ENCODE measurements at places on chromosomes 2 and 18.

- no peak for DNase-seq
Observed at GRCh38 chr2:135984199-135985017, 1.0 kb downstream of the DARS1 start.

GRCh38 chr18:8667846-8668245 lies 37.5 kb upstream of the MTCL1 start:
- peak; percentile 72 for DNase-seq

DNA sequence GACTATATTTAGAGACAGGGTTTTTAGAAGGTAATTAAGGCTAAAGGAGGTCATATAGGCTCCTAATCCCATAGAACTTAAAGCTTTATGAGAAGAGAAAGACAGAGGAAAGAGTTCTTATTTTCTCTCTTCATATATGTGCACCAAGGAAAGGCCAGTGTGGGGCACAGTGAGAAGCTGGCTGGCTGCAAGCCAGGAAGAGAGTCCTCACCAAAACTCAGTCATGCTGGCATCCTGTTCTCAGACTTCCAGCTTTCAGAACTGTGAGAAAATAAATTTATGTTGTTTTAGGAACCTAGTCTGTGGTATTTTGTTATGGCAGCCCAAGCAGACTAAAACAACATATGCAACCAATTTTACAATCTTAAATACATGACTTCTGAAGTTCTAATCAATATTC lies 31.5 kb upstream of the ATIC start:
- no peak for DNase-seq

GRCh38 chr2:199462956-199463692 lies 5.4 kb upstream of the SATB2 start:
- no peak for DNase-seq

DNA sequence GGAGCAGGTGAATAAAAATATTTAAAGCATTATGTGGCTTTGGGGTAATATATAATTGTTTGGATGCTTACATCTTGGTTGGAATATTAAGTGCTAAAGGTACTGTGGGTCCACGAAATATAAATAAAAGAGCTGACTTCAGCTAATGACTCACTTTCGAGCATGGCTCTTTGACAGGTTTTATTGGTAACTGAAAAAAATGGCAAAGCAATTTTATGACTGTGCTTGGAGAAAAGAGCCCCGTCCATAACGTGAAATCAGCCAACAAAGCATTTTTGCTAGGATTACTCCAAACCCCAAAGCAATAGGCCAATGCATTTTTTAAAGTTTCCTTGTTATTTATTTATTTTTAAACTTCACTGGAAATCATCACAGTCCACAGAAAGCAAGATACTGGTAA lies 397.2 kb upstream of the CDH19 start:
- no peak for DNase-seq

DNA sequence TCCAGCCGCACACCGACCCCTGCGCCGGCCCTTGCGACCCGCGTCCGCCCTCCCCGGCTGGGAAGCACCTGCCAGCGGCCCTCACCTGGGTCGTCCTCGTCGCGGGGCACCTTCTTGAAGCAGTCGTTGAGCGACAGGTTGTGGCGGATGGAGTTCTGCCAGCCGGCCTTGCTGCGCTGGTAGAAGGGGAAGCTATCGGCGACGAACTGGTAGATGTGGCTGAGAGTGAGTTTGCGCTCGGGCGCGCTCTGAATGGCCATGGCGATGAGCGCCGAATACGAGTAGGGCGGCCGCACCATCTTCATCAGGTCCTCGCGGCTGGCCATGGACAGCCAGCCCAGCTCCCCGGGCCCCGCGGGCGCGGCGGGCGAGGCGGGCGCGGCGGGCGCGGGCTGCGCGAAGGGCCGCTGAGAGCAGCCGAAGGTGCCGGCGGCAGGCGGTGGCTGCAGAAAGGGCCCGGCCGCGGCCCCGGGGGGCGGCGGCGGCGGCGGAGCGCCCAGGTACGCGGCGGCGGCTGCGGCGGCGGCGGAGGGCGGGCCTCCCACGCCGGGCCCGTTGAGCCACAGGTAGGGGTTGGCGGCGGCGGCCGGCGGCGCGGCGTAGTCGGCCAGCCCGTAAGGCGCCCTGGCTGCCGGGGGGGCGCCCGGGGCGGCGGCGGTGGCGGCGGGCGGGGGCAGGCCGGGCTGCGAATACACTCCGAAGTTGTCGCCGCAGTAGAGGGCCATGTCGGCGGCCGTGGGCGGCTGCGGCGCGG lies 505 bp downstream of the FOXI3 start:
- DNase-seq, result no peak

DNA sequence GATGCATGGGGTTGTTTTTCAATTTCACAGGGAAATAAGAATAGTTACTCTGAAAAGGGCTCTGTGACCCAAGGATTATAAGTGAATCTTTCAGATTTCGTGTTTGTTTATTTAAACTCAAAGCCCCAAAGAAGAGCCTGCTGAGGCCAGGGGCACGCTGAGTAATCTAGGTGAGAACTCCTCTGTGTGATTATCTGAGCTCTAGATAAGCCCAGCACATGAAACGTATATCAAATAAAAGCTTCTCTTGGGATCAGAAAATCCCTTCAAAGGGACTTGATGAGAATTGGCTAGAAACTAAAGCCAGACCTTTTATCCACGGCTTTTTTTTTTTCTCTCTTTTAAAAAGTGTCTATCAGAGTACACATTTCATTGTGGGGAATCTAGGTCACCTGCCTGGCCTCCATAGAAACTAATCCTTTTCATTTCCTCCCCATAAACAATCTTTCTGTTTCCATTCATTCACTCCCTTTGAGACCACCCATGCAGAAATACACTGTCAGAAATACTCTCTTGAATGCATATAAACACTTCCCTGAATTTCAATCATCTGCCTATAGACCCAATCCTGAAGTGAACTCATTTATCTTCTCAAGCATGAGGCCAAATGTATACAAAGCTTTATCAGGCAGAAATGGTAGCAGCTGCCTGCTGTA lies 137.4 kb downstream of the RIT2 start:
- DNase-seq, result no peak

GRCh38 chr2:179253226-179253625 lies 11.4 kb downstream of the SESTD1 start:
- DNase-seq, result no peak

DNA sequence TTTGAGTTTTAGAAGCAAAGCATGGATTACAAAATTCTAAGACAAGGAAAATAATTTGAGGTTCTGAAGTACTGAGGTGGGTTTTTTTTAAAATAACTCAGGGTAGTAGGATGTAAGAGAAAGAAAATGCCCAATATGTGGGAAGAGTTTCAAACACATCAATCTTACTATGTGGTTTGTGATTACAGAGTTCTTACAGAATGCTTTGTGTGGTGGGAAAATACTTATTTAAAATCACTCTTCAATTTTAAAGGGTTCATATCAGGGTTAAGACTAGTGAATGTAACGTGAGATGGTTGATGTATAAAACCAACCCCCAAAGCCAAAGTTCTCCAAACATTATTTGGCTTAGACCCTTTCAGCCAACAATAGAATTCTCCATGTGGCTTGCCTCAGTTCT lies 173.5 kb downstream of the UBE2E3 start:
- peak; percentile 61 for DNase-seq

- no peak for DNase-seq
Observed at GRCh38 chr2:26590508-26590907, 50.7 kb downstream of the CIB4 start.

GRCh38 chr2:111236025-111236424 lies 115.3 kb downstream of the BCL2L11 start:
- DNase-seq, result no peak

DNA sequence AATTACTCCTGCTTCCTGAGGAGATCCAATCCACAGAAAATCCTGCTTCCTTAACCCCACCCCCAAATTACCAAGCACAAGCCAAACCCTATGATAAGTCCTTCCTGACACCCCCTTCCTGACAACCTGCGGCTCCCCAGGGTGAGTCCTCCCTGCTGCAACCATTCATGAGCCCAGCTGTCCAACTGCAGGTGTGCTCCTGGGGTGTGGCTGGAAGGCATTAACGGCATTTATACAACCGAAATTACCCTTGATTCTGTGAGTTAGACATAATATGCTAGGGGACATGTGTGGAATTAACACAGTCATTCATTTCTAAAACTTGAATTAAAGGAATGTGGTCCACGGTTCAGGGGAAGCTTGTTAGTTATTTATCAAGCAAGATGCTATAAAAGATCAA lies 119.0 kb upstream of the ALKAL2 start:
- DNase-seq, result no peak

DNA sequence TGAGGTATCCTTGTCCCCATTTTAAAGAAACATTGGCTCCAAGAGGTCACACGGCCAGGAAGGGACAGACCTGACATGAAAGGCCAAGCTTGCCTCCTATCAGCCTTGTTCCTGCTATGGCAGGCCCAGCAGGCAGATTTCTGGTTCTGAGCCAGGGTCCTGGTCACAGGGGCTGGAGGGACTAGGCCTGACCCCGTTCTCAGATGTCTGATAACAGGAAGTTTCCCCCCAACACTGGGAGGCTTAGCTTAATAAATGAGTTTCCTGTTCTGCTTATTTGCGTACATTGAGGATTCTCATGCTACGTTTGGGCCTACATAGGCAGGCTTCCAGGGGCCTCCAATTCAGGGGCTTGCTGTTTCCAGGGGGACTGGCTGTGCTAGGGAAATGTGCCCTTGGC lies 107.8 kb upstream of the LTBP1 start:
- DNase-seq, result no peak

DNA sequence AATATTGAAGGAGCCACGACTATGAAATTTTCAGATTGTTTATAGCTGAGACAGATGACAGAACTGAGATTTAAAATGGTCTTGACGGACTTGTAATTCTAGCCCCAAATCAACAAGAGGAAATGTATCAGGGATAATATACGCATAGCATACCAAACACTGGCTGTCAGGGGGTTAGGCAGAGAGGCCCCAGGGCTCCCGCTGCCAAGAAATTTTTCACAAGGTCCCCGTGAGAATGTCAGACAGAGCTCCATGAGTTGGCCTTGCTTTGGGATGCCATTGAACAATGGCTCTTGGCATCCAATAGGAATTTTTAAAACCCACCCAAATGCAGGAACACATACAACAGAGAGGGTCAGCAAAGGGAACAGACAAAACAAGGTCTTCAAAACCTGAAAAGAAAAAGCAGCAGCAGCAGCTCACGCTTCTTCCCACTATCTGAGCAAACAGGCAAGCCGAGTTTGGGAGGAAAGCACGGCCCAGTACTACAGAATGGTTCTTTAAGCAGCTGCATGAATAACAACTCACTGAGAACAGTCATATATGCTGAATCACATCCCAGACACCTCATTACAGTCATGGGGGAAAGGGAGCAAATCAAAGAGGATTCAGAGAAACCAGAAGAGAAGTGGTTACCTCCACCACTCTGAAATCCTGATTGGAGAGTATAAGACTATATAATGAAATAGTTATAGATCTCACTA lies 445.6 kb downstream of the RND3 start:
- peak; percentile 67 for DNase-seq

- DNase-seq, result no peak
Observed at GRCh38 chr2:73252238-73253027, 18.3 kb downstream of the CCT7 start.

DNA sequence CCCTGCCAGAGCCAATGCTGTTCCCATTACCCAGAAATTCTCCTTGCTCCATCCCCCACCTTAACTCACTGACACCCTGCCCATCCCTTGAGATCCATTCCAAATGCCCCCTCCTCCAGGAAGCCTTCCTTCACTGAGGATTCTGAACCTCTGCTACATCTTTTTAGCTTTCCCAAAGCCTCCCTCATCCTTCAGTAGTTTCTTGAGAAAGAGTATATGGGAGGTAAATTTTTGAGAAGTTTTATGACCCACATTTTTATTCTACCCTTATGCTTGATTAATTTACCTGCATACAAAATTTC lies 93.1 kb downstream of the INHBB start:
- DNase-seq, result no peak

GRCh38 chr2:219520079-219520478 lies 5.8 kb downstream of the ASIC4 start:
- no peak for DNase-seq

DNA sequence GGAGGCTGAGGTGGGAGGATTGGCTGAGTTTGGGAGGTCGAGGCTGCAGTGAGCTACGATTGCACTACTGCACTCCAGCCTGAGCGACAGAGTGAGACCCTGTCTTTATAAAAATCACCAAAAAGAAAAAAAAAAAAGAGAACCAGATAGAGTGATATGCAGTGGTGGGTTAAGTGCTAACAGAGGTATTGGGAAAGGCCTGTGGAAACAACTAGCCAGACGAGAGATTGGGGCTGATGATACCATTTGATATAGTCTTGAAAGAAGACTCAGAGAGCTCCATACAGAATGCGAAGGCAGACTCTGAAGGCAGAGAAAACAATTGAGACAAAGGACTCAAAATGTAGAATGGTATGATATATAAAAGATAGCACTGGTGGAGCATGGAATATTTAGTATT lies 134.1 kb downstream of the CDC42EP3 start:
- no peak for DNase-seq

DNA sequence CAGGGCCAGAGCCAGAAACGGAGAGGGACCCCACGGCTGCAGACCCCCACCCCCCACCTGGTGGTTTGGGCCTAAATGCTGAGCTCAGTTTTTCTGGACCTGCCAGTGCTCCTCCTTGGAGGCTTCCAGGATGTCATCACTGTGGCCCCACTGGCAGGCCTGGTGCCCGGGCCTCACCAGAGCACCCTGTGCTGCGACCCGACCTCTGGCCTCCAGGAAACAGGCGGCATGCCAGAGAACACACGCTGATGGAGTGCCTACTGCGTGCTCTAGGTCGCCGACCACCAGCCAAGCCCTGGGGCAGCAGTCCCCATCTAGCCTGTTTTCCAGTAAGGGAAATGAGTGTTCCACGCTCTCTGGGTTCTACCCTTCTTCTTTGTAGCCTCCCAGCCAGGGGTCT lies 33.8 kb downstream of the HS6ST1 start:
- DNase-seq, result no peak

DNA sequence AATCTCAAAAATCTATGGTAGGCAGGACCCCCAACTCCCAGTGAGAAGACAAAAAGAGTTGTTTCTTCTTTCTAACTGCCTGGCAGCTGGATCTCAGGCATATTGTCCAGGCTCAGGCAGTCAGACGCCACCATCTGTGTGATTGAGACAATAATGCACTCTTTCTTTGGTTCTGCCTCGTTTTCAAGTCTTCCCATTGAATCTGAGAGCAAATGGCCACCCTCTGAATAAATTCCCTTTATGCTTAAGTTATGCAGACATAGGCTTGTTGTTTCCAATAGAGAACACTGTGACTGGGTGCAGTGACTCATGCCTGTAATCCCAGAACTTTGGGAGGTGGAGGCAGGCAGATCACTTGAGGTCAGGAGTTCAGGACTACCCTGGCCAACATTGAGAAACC lies 15.3 kb upstream of the CD207 start:
- no peak for DNase-seq

Measured in amniotic epithelial cell (primary cell).